ENCODE measurements at places on chromosomes 5 and 9.
A peak's percentile ranks its signal among the peaks of the same experiment; 100 is the strongest.

GRCh38 chr5:41648996-41649395 is 138.6 kb upstream of the PLCXD3 start:
- no peak for DNase-seq

- peak; percentile 77 for DNase-seq
Observed at GRCh38 chr5:142327111-142327842, 2.5 kb upstream of the SPRY4 start.

DNA sequence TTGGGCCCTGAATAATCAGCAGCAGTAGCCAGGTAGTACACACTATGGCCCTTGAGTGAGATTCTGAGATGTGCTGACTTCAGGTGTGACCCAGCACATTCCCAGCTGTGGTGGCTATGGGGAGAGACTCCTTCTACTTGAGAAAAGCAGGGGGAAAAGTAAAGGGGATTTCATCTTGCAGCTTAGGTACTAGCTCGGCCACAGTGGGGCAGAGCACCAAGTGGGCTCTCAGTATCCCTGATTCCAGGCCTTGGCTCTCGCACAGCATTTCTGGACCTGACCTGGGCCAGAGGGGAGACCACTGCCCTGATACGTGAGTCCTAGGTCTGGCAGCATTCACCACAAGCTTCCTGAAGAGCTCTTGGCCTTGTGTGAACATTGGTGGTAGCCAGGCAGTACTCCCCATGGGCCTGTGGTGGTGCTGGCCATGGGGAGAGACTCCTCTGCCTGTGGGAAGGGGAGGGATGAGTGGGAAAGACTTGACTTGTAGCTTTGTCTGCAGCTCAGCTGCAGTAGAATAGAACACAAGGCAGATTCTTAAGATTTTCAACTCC is 27.6 kb downstream of the PTGS1 start:
- no peak for DNase-seq

GRCh38 chr5:17470064-17470463 is 28.0 kb upstream of the TAF11L2 start:
- DNase-seq, result no peak

DNA sequence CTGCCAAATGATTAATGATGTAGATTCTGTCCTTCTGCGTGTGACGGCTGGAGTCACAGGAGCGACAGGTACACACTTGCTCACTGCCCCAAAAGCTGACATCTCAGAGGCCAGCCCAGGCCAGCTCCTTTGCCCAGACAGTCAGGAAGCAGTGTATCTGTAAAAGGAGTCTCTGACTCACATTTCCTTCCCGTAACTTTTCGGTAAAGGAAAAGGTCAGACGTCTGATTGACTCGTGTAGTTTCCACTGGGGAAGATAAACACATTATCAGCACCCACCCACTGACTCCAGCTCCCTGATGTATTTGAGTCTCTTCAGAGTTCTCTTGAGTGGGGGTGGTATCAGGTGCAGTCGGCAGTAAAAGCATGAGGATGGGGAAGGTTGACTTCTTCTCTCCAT is 64.4 kb upstream of the WWC1 start:
- no peak for DNase-seq

- DNase-seq, result peak; percentile 53
Observed at GRCh38 chr5:176647843-176648473, 674 bp downstream of the TSPAN17 start.

GRCh38 chr5:114449860-114450421 is 88.1 kb downstream of the KCNN2 start:
- peak; percentile 89 for DNase-seq

- DNase-seq, result peak; percentile 94
Observed at GRCh38 chr9:125126019-125126746, 17.1 kb downstream of the SCAI start.

DNA sequence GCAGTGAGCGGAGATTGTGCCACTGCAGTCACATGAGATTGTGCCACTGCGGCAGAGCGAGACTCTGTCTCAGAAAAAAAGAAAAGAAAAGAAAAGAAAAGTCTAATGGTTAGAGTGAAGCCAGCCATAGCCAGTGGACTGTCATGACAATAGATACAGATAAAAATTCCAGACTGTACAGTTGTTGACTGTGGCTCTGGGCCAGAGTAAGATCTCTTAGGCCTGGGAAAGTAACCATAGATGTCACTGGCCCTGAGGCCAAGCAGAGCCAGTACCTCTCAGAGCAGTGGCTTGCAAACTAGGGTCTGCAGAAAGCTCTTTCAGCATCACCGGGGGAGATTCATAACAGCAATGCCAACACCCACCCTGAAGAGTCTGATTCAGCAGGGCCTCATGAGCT is 44.1 kb upstream of the SUB1 start:
- DNase-seq, result peak; percentile 31

- DNase-seq, result no peak
Observed at GRCh38 chr5:61635271-61635670, 303.2 kb downstream of the ZSWIM6 start.

GRCh38 chr5:54804521-54804920 is 180.9 kb downstream of the ESM1 start:
- DNase-seq, result peak; percentile 50

- no peak for DNase-seq
Observed at GRCh38 chr9:120324996-120325642, 254.8 kb downstream of the CDK5RAP2 start.

- DNase-seq, result no peak
Observed at GRCh38 chr9:127973169-127974000, 7.4 kb downstream of the EEIG1 start.

DNA sequence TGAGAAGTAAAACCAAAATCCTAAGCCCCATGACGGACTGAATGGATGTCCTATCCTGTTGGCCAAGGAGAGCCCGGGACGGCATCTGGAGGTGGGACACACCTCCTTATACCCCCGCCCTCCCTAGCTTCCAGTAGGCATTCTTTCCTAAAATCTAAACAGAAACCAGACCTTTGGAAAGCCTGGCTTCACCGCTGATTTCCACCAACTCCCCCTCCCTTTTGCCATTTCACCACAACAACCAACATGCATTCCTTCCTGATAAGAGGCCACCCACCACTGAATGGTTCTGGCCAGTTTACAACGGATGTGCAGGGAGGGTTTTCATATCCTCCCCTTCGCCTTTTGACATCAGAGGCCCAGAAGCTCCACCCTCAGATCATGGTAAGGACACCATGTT is 9.2 kb upstream of the RARS1 start:
- DNase-seq, result peak; percentile 10

DNA sequence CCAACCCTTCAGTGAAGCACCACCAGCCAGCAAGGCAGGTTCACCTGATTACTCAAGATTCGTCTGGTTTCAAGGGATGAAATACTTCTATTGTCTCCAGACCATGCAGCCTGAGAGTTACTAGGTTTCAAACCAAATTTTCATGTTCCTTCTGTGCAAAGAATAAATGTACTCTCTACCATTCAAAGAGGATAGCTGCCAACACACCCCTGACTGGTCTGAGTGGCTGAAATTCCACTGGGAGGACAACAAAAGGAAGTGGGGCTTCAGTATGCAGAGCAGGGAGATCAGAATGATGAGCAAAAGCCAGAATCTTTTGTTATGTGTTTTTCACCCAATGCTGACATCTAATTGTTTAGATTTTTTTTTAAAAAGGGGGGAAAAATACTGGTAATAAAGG is 356.3 kb downstream of the BNC2 start:
- no peak for DNase-seq

- no peak for DNase-seq
Observed at GRCh38 chr5:62011089-62011664, 294.8 kb upstream of the KIF2A start.

DNA sequence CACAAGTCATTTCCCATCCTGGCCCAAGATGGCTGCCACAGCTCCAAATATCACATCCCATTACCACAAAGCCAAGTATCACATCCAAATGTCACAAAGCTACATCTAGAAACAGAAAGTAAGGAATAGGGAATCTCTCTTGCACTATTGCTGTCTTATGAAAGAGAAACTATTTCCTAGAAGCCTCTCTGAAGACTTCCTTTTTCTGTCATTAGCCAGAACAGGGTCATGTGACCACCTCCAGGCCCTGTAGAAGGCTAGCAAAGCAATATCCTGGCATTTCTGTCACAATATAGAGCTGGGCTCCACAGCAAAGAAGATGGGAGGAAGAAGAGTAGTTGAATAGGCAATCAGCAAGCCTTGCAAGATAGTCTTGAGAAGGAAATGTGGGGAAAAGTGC is 99.2 kb downstream of the SH3TC2 start:
- DNase-seq, result no peak

DNA sequence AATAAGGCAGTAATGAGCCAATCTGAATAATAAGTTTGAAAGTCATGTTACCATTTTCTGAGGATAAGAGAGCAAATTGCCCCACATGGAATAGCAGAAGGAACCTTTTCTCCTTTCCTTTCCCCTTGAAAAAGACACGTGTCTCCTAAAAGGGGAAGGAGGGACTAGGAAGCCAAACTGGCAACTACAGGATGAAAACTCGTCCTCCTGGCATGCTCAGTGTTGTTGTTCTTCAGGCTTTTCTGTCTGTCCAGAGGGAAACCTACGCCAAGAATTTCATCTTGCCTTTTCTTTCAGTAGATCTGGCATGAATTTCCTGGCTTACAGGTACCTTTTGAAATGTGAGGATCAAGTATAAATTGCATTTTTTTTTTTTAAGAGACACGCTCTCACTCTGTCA is 355.9 kb upstream of the TLE4 start:
- DNase-seq, result peak; percentile 10

DNA sequence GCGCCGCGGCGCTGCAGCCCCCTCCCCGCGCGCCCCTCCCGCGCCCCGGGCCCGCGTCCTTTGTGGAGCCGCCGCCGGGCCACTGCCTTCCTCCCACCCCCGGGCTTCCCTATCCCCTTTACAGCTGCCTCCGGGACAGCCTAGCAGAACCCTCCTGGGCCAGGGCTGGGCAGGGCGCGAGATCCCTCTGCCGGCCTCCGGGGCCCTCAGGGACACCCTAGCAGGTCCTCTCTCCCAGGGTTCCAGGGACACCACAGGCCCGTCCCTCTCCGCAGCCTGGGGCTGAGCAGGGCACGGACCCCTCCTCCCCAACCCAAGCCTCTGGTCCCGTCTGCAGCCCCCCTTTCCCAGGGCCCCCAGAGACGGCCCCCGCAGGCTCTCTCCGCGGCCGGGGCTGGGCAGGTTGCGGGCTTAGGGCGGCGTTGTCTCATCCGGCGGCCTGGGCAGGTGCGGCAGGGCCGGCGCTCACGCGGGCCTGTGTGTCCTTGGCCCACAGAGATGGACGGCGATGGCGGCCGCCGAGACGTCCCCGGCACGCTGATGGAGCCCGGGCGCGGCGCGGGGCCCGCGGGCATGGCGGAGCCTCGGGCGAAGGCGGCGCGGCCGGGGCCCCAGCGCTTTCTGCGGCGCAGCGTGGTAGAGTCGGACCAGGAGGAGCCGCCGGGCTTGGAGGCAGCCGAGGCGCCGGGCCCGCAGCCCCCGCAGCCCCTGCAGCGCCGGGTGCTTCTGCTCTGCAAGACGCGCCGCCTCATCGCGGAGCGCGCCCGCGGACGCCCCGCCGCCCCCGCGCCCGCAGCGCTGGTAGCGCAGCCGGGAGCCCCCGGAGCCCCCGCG is 710 bp downstream of the WNK2 start:
- no peak for DNase-seq

GRCh38 chr9:99000476-99001395 is 57.0 kb downstream of the COL15A1 start:
- DNase-seq, result peak; percentile 64

DNA sequence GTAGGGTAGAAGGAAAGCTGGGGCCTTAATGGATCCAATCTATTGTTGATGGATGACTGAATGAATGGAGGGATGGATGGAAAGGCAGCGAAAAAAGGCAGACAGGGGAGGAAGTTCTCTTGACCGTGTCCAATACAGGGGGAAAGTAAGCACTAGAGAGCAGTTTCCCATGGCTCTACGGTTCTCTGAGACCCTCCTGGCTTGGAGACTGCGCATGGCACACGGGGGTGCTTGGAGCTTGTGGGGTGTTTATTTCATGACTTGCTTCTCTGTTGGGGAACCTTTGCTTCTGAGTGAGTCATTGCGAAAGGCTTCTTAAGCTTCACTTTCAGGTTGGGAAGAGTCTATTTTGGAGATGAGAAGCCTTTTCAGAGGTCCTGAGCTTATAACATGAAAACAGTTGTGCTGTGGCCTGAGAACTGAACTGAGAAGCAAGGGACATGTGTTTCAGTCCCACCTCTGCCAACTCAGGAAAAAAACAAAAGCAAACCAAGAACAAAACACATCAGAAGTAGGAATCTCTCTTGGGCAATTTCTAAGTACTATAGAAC is 12.8 kb upstream of the TEX48 start:
- no peak for DNase-seq

DNA sequence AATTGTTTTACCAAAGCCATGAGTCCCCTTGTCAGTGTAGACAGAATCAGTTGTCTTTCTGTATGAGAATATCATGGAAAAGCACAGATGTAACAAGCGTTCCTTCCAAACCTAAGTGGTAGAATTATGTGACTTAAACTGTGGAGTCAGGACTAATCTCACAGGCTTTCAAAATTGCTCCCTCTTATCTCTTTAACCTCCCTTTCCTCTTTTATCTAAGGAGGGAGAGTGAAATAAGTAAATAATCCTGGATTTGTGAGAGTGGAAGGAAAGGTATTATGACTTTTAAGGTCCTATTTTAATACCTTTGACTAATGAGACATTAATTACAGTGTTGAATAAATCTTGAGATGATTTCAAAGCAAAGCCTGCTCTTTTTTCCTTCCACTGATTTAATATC is 52.4 kb upstream of the LIFR start:
- no peak for DNase-seq

- no peak for DNase-seq
Observed at GRCh38 chr5:31952067-31952466, 222.1 kb downstream of the GOLPH3 start.

DNA sequence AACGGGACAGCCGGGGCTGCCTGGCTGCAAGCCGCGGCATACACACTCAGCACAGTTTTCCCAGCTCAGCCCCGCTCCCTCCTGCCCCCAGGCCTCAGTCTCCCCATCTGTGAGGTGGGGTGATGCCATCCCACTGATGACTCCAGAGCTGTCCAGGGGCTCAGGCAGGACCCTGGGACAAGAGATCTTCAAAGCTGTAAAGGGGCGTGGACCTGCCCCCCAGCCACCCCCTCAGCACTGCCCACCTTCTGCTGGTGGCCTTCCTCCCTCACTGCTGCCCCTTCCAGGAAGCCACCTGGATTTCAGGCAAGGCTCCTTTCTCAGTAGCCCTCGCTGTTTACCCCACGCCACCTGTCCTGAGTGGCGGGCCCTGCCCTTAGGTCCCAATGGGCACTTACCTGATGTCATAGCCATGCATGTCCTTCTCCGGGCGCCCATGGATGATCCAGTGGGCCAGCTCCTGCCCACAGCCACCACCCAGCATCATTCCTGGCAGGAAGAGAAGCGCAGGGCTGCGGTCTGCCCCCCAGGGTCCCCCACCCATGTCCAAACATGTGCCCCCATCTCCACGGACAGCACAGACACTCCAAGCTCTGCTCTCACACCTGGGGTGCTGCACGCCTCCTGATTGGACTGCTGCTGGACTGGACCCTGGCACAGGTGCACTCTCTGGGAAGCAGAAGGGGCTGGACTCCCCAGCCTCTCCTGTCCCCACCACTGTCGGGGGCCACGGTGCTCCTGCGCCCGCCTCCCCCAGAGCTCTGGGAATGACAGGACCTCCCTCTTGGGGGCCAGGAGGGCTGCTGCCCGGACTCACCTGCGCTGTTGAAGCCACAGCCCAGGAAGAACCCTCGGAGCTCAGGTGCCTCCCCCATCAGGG is 25.7 kb downstream of the SARDH start:
- no peak for DNase-seq
